ENCODE measurements at places on chromosomes 5 and 9.

DNA sequence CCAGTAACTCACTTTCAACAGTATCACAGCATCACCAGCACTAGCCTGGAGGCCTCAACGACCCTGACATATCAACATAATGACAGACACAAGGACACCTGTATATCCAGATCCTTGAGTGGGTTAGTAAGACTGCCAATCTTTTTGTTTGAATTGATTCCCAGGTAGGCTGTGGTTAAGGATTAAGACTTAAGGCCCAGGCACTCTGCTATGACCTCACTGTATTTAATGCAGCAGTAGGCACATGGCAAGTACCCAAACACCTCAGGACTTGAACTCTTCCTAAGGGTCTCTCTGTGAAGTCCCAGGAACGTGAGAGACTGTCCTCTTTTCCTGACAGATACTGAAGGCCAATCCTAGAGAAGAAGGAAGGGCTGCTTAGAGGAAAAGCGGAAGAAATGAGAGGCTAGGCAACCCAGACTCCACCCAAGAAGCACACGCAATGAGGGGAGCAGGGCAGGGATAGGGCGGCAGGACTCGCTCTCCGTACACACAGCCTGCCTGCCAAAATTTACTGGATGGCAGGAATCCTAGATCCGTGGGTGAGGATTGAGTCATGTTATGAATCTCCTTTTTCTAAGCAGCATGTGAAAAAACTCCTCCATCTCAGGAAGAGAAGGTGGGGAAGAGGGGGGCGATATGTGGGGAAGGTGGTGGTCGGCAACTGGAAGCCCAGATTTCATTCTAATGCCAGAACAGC lies 93.4 kb downstream of the SIL1 start:
- peak; percentile 94 for DNase-seq

- no peak for DNase-seq
Measured at GRCh38 chr9:127411122-127411521, 13.1 kb upstream of the ZNF79 start.

GRCh38 chr9:130196643-130197042 lies 24.4 kb downstream of the NCS1 start:
- no peak for DNase-seq

DNA sequence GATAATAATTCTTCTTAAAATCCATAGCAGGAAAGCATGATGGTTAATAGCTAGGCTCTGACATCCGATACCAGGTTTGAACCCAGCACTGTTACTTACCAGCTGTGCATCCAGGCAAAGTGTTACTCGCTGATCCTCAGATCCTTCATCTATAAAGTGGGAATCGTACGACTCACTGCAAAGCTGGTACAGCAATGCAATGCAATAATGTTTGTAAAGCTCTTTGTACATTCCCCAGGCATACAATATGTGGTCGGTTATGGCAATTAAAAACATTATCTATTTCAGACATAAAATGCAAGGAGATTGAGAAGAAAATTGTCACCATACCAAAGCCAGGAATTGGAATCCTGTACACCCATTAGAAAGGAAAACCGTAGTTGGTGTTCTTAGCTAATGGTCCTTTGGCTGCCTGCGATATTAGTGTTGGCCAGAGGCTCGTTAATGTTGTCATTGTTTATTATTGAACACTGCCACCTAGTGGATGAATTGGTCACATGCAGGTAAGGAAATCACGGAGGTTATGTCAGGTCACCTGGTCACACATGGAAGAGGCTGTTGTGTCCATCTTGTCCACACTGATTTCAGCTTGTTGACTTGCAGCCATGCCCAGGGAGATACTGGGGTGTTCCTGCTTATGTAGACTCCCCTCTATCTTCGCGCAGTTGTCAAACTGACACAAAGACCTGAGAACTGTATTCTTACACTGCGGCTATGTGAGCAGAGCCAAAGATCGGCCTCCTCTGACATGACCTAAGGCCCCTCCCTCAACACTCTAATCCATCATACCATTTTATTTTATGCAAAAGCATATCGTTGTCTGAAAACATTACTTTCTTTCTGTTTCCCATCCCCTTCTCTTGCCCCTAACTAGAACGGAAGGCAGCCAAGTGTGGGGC lies 87.5 kb upstream of the PPP2R2B start:
- DNase-seq, result peak; percentile 68

DNA sequence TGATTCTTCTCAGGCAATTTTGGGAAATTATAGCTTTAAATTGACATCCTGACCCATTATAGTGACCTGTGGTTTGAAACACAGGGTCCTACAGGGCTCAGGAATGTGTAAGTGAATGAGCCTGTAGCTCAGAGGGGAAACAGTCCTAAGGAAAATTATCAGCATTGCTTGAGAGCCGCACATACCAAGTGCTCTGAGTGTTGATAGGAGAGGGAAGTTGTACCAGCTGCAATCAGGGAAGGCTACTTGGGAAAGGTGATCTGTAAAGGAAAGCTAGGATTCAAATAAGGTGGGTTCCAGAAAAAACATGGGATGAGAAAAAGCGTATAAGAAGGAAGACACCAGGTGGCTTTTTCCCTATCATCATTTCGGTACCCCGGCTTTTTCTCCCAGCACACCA lies 4.4 kb upstream of the SLC25A51 start:
- DNase-seq, result no peak

- DNase-seq, result no peak
Measured at GRCh38 chr5:20574576-20574975, 586.6 kb upstream of the CDH18 start.

DNA sequence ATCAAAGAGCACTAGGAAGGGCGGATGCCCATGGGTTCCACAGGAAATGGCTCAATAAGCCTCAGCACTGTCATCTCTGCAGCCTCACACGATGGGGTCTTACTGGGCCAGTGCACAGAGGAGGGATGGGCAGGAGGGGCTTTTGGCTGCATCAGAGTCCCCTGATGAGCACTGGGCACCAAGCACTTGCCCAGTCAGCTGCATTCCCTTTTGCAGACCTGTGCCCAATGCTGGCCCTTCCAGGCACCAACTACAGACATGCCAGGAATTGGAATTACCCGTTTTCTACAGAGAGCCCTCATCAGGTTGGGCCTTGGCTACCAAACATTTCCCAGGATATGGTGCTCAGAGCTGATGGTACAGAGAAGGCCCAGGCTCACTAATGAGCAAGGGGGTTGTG lies 182.5 kb downstream of the HSPA4 start:
- no peak for DNase-seq

GRCh38 chr9:107546859-107547258 lies 57.3 kb upstream of the KLF4 start:
- DNase-seq, result no peak

- no peak for DNase-seq
Measured at GRCh38 chr5:16037121-16037845, 142.3 kb downstream of the MARCHF11 start.

DNA sequence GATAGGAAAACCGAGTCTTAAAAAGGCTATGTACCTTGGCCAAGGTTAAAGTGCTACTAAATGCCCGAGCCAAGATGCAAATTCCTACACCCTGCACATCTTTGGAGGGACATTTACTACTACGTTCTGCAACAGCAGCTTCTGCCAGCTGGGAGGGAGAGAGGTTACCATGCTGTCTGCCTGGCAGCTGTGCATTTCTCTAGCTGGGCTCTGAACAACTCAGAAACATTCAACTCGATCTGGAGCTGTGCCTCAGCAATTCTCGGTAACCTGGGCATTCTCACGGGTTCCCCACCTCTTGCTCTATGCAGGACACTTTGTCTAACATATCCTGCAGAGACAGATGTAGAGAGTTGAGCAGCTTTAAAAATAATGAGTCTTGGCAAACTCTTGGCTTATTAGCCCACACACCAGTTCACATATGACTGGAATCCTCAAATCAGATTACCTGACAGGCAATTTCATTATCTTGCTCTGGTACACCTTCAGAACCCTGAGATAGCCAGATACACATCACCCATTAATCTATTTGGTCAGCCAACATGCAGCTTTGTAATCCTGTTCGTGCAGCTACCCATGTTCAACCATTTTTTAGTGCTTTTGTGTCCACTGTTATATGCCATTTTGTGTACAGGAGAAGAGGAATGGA lies 115.8 kb downstream of the EFNA5 start:
- no peak for DNase-seq

- DNase-seq, result no peak
Measured at GRCh38 chr5:139019211-139019610, 144.1 kb upstream of the LRRTM2 start.

DNA sequence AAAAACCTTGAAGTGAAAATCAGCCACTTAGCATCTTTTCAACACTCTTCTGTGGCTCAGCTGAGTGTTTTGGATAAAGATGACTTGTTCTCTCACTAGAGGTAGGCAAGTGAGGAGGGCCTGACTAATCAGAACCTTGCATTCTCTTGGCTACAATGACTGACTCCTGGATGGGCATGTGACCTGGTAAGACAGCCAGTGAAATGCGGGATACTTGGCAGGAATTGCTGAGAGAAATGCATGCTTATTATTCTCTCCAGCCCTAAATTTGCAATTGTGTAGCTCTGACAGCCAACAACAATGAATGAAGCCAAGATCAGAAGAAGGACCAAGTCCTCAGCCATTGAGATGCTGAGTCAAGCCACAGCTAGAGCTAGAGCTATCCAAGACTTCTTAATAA lies 490.5 kb upstream of the ZNF608 start:
- DNase-seq, result no peak

DNA sequence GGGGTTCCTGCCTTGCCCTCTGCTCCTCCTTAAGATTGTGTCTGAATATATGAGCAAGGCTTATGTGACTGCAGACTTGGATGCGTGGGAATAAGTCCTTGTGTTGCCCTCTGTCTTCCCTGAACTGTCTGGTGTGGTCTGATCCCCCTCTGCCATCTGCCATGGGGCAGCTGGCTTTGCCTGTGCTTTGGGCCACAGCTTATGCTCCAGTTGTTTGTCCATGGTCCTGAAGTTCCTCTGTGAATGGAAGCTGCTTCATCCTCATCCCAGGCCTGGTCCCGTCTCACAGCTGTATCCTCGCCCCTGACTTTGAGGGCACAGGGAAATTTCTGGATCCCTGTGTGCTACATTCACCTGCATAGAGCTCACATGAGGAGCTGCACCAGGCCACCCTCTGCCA lies 14.7 kb downstream of the IL31RA start:
- DNase-seq, result peak; percentile 48

- no peak for DNase-seq
Measured at GRCh38 chr5:108260858-108261170, 121.1 kb downstream of the FBXL17 start.

DNA sequence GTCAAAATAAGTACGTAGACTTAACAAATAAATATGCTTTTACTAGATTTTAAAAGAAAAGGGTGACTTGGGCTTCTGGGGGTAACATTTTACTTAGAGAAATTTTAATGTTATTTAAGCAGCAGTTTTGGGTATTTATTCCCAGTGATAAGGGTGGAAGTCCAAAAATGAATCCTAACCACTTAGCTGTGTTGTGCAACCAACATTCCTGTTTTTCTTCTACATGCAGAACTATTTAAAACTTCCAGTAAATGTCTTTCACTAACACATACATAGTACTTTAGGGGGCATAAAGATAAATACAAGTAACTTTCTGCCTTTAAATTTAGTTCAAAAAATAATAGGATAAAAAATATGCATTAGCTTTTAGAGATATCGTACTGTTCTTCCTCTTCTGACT lies 436.7 kb downstream of the CTNND2 start:
- DNase-seq, result no peak

- DNase-seq, result peak; percentile 6
Measured at GRCh38 chr9:118962426-118962825, 406.8 kb downstream of the BRINP1 start.

DNA sequence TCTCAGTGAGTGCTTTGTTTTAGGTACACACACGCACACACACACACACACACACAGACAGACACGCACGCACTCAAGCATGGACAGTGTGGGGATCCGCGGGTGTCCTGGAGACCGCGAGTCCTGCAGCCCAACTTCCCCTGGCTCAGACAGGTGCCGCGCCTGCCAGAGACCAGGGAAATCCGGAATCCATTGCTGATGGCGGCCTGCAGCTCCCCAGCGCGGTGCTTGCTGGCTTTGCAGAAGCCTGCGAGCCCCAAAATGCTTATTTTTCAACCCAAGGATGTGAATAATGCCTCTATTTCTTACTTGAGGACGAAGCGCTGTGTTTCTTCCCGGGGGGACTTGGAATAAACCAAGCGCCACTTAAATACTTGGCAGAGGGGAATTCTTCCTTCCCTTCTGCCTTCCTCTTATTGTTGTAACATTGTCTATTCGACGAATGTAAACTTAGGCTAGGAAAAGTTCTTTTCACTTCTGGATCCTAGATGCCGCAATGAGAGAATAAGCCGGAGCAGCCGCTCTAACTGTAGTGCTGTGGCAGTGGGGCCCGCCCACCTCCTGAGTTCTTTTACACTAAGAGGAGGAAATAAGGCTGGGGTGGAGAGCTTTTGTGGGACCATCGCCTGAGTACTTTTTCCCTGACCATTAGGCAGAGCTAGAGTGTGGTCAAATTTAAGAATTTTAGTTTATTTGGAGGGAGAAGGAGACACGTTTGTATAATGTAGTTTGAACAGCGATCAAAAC lies 802 bp downstream of the ITGA2 start:
- DNase-seq, result peak; percentile 72

GRCh38 chr5:132322266-132322665 lies 28.1 kb downstream of the SLC22A4 start:
- DNase-seq, result no peak

DNA sequence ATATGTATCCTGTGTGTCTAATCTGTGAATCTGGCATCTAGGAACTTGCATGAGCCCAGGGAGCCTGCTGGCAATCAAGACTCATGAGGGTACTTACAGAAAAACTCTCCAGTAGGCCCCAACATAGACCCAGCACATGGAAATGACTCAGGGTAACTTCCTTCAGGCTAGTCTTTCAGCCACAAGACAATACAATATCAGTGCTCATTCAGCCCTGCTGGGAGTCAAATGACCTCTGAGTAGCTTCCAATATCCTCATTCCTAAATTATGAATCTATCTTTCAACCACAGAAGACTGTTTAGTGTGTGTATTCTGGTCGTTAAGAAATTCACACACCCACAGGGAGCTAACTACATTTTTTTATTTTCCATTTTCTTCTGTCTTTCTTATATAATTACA lies 1273.0 kb downstream of the EFNA5 start:
- peak; percentile 98 for DNase-seq

GRCh38 chr5:65926276-65926783 lies at the start of gene ERBIN:
TSS of gene ERBIN (plus strand) at chr5:65926575. CDS start at chr5:65992719, 66,144 bp downstream.
- peak; percentile 81 for DNase-seq

- DNase-seq, result peak; percentile 54
Measured at GRCh38 chr5:142827934-142828576, 57.9 kb downstream of the ARHGAP26 start.

GRCh38 chr9:78291240-78291925 lies 5.5 kb upstream of the PSAT1 start:
- DNase-seq, result no peak

DNA sequence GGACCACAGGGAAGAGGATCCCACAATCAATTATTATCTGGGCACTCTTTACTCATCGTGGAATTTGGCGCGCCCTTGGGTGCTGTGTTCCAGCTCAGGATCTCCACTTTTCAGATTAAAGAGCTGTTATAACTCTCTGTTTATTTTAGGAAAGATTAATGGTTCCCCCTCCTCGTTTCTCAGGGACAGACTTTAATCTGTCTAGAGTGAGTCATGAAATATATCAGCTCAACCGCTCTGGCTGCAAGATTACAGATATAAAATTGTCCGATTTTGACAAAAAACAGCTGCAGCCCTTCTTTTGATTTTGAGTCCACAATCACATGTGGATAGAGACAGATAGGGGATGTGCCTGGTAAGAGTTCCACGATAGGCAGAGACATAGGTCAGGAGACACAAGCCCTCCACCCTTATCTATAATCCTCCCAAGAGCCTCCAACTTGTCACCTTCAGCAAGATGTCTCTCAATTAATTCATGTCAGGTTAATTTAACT lies 77.6 kb upstream of the ANKRD55 start:
- DNase-seq, result peak; percentile 37

Measured in iris pigment epithelial cell (primary cell).